C1 segment of cervical spinal cord (tissue), 14 donors: ENCODE measurements at places on chromosomes 16 and 17.

DNA sequence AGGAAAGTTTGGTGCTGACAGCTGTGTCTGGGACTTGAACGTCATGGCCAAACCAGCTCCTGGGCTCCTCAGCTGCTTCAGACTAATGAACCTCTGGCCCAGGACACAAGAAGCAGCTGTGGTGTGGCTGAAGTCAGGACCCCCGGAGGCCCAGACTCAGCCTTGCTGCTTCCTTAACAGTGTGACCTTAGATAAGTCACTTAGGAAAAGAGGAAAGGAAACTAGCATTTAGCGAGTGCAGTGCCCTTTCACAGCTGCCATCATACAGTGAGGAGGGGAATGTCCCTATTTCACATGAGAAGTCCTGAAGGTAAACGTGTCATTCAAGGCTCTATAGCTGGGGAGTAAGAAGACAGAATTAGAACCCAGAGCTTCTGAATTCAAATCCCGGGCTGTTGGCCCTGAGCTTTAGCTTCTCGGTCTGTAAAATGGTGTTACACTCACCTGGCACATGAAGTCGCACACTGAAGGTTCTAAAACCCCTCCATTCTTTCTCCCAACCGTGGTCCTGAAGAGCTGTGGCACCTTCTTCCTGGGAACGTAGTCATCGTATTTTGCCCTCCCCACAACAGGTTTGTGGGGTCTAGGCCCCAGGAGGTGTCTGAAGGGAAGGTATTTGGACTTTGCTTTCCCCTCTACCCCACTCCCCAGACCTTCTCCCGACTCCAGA, 910 bp upstream of the RAMP2 start:
- DNase-seq, result no peak

- DNase-seq, result no peak
Observed at GRCh38 chr16:30096862-30097563, 1.0 kb upstream of the YPEL3 start.

- DNase-seq, result no peak
Observed at GRCh38 chr17:35163886-35164285, 16.3 kb downstream of the UNC45B start.

DNA sequence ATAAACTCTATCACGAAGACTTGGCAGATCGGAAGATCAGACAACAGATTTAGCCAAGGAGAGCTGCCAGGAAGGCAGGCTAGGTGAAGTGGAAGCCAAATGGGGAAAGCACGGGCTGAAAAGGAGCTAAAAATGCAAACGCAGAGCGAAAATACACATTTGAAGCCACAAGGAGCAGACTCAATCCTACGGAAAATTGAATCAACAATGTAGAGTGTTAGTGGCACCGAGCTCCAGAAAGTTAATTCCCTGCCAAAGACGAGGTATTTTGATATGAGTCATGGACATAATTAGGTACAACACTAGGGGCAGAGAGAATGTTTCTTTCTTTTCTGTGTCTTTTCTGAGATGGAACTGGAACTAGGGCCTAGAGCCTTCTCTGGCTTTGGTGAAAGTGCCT, 20.7 kb downstream of the GSG1L start:
- DNase-seq, result no peak

- no peak for DNase-seq
Observed at GRCh38 chr17:70702683-70703255, 533.4 kb downstream of the KCNJ2 start.

DNA sequence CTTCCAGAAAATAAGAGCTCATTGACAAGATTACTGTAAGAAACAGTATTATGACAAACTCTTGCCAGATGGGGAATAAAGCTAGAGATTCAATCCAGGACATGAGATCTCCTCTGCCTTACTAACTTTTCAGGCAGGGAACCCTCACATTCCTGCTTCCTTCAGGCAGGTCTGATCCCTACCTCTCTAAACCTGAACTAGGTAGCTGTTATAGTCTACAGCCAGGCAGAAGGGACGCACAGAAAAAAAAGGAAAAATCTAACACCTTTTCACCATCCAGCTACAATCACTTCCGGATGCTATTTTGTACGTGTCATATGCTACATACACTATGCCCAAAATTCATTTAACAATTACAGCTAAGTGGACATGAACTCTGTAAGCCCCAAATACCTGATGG, 41.2 kb downstream of the CNOT1 start:
- DNase-seq, result no peak

DNA sequence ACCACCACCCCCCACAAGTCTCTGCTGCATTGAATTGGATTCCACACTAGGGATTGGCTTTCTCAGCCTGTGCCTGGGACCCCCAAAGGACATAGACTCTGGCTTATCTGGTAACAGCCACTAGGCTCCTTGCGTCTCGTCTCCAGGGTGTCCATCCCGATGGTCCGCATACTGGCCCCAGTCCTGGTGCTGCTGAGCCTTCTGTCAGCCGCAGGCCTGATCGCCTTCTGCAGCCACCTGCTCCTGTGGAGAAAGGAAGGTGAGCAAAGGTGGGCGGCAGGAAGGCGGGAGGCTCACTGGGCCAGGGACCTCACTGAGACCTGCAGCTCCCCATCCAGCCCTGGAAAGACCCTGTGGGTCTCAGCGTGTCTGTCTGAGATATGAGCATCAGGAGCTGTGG, 8.1 kb downstream of the CD300LG start:
- no peak for DNase-seq

DNA sequence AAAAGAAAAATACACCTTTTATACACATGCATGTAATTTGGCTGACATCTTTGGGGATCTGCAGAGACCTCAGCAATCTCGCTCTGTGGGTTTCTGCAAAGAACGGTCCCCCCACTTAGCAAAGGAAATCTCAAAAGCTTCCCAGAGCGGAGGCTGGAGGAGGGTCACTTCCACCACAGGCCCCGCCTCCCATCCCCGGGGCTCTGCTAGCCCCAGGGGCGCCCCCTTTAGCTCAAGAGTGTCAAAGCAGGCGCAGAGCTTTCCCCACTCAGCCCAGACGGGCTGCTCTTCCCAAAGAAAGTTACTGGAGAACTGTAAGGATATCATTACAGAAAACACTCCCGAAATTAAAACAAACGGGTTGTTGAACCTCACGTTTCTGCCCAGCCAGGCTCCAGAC, 11.4 kb downstream of the SLC13A5 start:
- no peak for DNase-seq

- DNase-seq, result no peak
Observed at GRCh38 chr17:48378238-48378637, 51.8 kb downstream of the SKAP1 start.

DNA sequence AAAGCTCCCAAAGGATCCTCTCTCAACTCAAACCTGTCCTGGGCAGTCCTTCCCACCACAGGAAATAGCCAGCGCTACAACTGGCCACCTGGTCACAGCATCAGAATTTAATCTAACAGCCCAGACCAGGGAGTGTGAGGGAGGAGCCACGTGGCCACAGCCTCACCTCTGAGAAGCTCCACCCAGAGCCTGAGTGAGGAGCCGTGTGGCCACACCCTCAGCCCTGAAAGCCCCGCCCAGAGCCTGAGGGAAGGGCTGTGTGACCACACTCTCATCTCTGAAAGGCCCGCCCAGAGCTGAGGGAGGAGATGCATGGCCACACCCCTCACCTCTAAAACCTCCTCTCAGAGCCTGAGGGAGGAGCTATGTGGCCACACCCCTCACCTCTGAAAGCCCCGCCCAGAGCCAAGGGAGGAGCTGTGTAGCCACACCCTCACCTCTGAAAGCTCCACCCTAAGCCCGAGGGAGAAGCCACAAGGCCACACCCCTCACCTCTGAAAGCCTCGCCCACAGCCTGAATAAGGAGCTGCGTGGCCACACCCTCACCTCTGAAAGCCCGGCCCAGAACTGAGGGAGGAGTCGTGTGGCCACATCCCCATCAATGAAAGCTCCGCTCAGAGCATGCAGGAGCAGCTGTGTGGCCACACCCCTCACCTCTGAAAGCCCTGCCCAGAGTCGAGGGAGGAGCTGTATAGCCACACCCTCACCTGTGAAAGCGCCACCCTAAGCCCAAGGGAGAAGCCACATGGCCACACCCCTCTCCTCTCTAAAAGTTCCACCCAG, 28.6 kb downstream of the SLC38A8 start:
- no peak for DNase-seq

GRCh38 chr17:32772453-32773025, 104.4 kb downstream of the MYO1D start:
- no peak for DNase-seq
